ENCODE measurements at places on chromosomes 13 and 19.

DNA sequence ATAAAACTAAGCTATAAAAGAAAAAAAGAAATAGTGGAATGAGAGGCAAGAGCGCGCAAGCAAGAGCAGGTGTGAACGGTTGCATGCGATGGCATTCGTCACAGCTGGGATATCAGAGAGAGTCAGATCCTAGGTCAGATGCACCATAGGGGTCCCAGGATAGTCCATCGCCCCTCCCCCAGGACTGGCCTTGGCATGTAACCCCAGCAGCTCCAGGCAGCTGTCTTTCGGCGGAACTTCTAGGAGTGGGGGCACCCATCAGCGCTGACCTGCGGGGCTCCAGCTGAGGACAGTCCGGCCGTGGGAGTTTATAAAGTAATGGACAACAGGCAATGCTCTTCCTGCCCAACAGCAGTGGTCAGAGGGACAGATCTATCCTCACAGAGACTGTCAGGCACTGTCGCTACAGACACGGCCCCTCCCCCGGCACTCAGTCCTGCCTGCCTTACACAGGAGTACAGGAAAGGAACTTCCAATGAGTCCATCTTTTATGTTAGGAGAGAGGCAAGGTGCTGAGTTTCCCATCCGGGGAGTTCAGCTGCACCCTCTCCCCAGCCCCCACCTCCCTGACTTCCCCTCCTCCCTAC is 1.4 kb downstream of the SIAH3 start:
- no peak for DNase-seq

- no peak for DNase-seq
Measured at GRCh38 chr19:54576411-54576976, 2.9 kb downstream of the LILRA2 start.

DNA sequence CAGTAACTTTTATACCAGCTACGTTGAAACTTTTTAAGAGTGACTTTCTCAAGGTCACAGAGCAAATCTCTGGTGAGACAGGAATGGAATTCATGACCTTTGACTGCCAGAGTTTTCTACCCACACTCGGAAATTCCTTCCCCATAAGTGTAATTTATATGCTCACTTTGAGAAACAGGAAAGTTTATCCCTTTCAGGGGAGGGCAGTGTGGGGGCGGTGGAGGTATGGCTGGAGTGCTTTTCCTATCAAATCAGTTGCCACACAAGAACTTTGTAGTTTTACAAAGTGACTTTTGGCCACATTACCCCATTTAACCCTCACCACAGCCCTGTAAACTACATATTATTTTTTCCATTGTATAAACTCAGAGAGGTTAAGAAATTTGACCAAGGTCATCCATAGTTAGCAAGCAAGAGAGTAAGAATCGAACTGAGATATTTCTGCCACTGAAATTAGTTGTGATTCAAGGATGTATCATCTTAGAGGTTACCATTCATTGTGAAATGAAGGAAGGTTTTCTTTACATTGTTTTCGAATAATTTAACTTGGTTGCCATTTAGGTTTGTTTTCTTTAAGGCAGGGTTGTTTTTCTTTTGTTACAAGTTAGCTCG is 5.9 kb downstream of the KLF12 start:
- no peak for DNase-seq

- DNase-seq, result peak; percentile 26
Measured at GRCh38 chr19:49017666-49018351, 918 bp upstream of the LHB start.

- no peak for DNase-seq
Measured at GRCh38 chr13:80259159-80259558, 81.8 kb downstream of the SPRY2 start.

DNA sequence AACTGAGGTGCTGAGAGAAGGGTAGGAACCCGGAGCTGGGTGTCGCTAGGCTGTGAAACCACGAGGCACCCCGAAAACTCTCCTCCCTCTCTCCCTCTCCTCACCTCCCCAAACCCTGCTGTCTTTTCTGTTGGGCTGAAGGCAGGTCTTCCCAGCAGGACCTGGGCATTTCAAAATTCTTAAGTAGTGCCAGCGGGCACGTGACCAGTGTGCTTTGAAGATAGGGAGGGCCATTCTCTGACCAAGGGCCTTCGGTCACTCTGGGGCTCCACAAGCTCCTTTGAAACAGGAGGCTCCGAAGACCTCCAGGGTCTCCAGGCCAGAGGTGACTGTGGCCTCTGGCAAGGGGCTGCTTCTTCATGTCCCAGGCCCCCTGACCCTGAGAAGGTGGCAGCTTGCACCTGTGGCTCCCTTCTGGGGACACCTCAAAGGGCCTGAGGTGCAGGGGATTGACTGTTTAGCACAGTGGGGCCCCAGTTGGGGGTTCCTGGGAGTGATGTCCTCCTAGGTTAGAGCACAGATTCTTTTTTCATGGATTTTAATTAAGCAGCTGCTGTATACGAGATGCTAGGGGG is 48.3 kb downstream of the DNM2 start:
- DNase-seq, result no peak

- peak; percentile 41 for DNase-seq
Measured at GRCh38 chr13:20303636-20304035, 71.5 kb upstream of the GJB6 start.

DNA sequence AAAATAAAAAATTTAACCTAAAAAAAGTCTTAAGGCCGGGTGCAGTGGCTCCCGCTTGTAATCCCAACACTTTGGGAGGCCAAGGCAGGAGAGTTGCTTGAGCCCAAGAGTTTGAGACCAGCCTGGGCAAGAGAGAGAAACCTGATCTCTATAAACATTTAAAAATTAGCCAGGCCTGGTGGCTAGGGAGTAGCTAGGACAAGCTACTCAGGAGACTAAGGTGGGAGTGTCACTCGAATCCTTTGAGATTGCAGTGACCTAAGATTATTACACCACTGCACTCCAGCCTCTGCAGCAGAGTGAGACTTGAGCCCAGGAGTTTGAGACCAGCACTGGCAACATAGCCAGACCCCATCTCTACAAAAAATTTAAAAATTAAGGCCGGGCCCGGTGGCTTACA is 1.1 kb downstream of the CCDC97 start:
- no peak for DNase-seq

DNA sequence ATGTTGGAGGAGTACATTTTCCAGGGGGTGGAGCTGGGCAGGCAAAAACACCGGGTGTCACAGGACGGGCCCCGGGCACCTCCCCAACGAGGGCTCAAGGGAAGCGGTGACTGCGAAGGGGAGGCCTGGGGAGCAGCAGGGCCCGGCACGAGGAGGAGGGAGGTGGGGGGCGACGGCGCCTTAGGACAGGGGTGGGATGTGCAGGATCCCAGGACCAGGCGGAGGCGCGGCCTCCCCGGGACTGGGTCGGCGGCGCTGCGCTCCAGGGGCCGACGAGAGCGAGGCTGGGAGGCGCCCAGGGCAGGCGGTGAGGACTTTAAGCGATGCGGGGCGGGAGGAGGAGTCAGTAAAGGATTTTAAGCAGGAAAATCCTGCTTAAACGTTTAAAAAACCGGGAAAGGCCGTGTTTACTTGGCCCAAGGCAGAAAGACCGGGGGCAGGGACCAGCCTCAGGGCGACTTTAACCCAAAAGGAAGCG is 427 bp downstream of the ZNF160 start:
- peak; percentile 6 for DNase-seq

GRCh38 chr13:112443995-112444311 is 67.8 kb downstream of the SPACA7 start:
- DNase-seq, result peak; percentile 1

DNA sequence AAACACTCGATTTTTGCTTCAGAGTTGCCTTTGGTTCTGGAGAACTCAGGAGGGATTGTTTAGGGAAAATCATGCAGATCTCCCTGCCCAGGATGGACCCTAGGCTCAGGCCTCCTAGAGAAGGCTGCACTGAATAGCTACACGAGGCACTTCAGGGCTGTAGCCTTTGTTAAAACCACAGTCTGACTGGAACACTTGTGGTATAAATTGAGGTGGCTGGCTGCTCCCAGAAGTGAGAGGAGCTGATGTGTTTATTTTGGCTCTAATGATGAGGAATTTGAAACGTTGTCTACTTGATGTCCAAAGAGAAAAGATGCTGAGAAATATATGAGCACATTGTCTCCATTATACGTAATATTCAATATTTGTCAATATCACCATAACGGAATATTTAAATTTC is 762.1 kb upstream of the ARGLU1 start:
- no peak for DNase-seq

GRCh38 chr19:10270180-10270615 is 722 bp upstream of the ICAM1 start:
- no peak for DNase-seq

DNA sequence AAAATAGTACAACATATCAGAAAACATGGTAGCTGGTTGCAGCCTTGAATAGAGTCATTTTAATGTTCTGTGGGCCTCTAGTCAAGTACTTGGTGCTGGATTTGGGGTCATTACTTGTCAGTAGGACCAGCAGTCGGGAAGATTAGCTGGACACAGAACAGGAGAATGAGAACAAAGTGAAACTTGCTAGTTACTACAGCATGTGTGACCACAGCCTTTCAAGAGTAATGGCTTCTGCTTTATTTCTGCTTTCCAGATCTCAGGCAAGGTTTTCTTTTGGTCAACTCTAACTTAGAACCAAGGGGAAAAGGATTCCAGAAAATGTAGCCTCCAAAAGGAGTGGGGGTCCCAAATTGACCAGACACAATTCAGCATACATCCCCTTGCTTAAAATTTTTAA is 17.1 kb upstream of the VWA8 start:
- DNase-seq, result no peak

- DNase-seq, result no peak
Measured at GRCh38 chr13:114227528-114227927, 7.2 kb upstream of the CDC16 start.

- DNase-seq, result no peak
Measured at GRCh38 chr19:29842471-29843179, 30.8 kb downstream of the CCNE1 start.

DNA sequence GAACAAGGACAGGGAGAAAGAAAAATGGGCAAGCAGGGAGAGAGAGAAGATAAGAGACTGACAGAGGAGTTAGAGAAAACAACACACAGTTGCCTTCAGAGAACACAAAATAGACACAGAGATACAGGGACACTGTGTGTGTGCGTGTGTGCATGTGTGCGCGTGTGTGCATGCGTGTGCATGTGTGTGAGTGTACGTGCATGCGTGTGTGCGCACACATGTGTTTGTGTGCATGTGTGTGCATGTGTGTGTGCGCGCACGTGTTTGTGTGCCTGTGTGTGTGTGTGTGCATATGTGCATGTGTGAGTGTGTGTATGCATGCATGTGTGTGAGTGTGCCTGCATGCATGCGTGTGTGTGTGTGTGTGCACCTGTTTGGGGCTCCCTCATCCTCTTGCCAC is 5.9 kb upstream of the PLAUR start:
- DNase-seq, result no peak

GRCh38 chr19:14061081-14061749 is 661 bp downstream of the PALM3 start:
- no peak for DNase-seq

GRCh38 chr19:55358493-55358892 is 4.0 kb upstream of the COX6B2 start:
- no peak for DNase-seq

DNA sequence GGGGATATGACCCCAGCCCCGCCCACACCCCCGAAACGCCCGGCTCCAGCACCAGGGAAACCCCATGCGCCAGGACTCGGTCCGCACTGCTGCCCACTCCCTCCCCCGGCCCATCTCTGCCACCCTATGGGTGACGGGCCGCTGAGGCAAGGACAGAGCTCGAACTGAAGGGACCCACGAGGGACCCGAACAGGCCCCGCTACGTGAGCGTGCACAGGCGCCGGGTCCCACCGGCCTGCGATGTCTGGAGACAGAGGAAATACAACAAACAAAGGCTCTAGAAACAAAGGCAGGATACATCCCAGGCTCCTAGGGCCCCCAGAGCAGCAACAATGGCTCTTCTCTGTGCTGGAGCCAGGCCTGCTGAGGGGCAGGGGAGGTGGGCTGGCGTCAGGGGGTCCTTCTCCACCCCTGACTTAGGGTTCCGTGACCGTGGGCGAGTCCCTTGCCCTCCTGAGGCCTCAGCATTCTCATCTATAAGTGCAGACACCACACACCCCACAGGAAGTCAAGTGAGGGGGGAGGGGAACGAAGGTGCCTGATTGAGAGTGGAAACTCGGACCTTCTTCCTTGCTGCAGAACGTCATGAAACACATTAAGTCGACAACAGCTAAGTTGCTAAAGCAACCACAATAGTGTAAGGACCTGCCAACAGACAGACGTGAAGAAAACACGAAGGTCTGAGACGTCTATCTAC is 3.1 kb downstream of the ABHD17A start:
- DNase-seq, result no peak

GRCh38 chr19:1734321-1734966 is 18.9 kb upstream of the ONECUT3 start:
- no peak for DNase-seq

GRCh38 chr19:47518139-47518538 is 3.3 kb upstream of the NAPA start:
- no peak for DNase-seq

- DNase-seq, result no peak
Measured at GRCh38 chr13:24282256-24282655, 27.1 kb upstream of the C1QTNF9 start.

GRCh38 chr19:11558881-11559828 is at the start of gene ELOF1:
Gene ELOF1, minus strand, starts transcription at chr19:11559230. Its CDS starts 4,883 bp downstream, at chr19:11554347.
- DNase-seq, result peak; percentile 93

GRCh38 chr13:47816831-47817230 is 184.2 kb downstream of the SUCLA2 start:
- no peak for DNase-seq

DNA sequence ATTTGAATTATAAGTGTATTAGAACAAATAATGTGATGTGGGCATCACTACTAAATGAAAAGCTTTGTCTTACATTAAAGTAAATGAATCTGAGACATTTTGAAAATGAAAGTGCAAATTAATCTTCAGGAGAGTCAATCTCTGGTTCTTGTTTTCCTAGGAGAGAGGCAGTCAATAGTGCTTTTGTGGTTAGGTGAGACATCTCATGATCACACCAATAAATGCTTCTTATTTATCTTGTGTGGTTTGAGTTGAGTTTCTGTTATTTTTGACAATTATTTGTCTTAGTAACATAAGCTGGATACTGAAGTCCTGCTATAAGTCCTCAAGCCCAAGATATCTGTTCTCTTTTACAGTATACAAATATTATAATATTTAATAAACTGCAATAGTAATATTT is 1378.0 kb upstream of the PCDH9 start:
- no peak for DNase-seq

DNA sequence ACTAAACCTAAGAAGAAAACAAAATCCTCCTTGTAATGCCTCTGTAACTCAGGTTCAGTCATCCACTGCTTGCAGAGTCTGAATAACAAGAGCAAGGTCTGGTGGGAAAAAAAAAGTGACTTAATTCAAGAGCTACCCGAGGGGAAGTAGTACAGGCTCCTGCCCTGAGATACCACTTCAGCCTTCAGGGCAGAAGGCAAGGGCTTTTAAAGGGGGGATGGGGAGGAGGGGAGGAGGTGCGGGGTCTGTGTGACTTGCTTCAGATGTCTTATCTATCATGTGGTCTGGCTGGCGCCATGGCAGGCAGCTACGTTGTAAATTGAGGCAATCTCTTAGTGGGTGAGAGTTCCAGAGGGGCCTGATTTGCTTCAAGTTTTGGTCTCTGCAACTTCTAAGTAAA is 66.7 kb downstream of the LRRC63 start:
- no peak for DNase-seq

- no peak for DNase-seq
Measured at GRCh38 chr13:99055281-99055680, 77.4 kb upstream of the DOCK9 start.
